ENCODE measurements at places on chromosomes 7 and 10.

GRCh38 chr7:141421306-141421705 is 129.9 kb upstream of the AGK start:
- DNase-seq: no peak

- DNase-seq: no peak
Measured at GRCh38 chr10:131145756-131146155, 165.8 kb downstream of the TCERG1L start.

- DNase-seq: no peak
Measured at GRCh38 chr10:127890216-127890615, 2.5 kb downstream of the CLRN3 start.

- no peak for DNase-seq
Measured at GRCh38 chr10:16927546-16927945, 110.3 kb upstream of the RSU1 start.

DNA sequence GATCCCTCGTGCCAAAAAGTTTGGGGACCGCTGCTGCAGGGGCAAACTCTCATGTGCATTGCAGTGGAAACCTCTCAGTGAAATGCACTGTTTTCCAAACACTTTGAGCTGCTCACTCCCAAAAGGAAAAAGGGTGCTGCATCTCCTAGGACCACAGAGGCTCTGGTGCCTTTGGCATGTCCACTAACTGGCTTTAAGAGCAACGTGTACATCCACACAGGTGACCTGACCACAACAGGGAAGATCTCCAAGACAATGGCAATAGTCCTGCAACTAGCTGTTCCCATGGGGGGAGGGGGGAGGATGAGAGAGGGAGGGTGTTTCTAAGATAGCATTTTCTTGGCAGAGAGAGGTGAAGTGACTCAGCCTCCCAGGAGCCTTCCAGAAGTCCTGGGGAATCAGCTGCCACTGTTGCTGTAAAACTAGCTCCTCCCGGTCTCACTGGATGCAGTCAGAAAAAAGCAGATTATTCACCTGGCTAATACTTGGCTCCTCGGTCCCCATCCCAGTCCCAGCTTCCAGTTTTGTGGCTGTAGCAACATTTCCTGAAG is 181.7 kb downstream of the HECW1 start:
- no peak for DNase-seq

DNA sequence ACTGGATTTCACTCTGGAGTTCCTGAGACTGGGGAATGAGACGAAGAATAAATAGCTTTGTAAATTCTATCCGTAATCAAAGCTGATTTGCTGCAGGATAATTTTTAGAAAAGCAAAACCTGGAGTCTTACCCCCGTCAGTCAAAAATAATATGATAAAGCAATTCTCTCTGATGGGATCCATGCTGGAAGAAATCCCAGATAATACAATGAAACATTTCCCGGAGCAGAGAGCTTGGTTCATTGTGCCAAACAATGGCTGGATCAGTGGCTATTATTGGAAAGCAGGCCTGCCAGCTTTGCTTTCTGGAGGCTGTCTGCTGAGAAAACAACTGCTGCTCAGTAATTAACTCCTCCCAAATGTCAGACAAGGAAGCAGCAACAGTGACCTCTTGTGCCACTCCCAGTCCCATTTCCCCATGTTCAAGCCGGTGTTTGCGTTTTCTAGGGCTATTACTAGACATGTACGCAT is 609.4 kb upstream of the PCDH15 start:
- peak; percentile 72 for DNase-seq

DNA sequence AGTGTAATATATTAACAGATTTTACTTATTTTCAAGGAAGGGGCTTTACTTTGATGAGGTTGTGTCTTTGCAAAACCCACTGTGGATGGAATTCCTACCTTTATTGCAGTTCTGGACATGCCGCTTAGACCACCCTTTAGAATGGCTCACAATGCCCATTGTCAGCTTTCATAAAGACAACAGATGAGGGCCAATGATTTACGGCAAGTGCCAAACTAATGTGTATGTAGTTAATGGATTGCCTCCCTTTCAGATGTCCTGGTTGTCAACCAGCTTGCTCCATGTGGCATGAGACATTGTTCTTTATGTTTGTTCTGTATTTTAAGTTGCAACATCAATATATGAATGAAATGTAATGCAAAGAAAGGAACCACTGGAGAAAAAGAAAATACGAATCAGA is 35.0 kb upstream of the ELMO1 start:
- no peak for DNase-seq

DNA sequence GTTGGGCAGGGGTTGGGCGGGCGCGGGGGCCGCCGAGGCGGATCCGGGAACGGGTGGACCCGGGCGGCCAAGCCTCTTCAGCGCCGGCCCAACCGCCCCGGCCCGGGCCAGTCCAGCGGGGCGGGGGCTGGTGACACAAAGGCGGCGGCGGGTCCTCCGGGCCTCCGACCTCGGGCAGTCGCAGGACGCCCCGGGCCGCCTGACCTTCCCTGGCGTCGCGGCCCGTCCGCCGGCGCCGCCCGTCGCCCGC is 54.2 kb downstream of the METTL2B start:
- no peak for DNase-seq

GRCh38 chr7:134432296-134433152 is 26.4 kb downstream of the AKR1B1 start:
- peak; percentile 85 for DNase-seq

GRCh38 chr10:34808801-34809745 is 6.0 kb downstream of the PARD3 start:
- no peak for DNase-seq

DNA sequence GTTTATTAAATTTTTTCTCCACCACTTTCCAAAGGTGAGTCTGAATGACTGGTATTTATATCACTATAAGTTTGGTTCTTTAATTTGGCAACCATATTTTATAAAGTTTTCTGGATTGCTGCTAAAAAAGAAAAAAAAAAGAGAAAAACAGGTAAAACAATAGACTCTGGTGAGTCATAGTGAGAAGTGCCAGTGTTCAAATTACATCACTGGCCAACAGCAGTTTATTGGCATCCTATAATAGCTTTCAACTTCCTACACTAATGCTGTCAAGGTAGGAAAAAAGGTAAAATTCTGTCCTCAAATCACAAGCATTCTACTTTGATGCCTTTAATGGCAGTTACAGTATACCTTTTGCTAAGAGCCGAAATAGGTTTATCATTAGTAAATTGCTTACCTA is 808.8 kb downstream of the GRM8 start:
- DNase-seq: no peak

- no peak for DNase-seq
Measured at GRCh38 chr7:127713758-127714157, 61.8 kb downstream of the SND1 start.

GRCh38 chr7:151851782-151852181 is 25.1 kb downstream of the PRKAG2 start:
- DNase-seq: no peak

DNA sequence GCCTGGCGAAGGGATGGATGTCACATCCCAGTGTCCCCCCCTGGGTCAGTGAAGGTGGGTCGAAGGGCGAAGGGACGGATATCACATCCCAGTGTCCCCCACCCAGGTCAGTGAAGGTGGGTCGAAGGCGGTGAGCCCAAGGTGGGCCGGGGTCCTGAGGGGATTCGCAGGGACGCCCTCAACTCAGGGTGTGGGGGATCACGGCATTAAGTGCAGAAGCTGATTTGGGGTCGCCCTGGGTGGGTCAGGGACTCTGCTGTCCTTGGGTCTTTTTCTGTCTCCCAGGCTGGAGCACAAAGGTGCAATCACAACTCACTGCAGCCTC is 21.9 kb downstream of the ADAP1 start:
- DNase-seq: no peak
